ENCODE measurements at places on chromosomes 1 and 21.

GRCh38 chr1:83791821-83792437 is 207.0 kb downstream of the TTLL7 start:
- no peaks in the 10 kb centered on the region for H3K36me3 ChIP-seq
- H3K27me3 ChIP-seq, result no peaks in the 10 kb centered on the region
- H3K4me3 ChIP-seq, result no peak overlapping the region
- H3K4me1 ChIP-seq, result no peaks in the 10 kb centered on the region

DNA sequence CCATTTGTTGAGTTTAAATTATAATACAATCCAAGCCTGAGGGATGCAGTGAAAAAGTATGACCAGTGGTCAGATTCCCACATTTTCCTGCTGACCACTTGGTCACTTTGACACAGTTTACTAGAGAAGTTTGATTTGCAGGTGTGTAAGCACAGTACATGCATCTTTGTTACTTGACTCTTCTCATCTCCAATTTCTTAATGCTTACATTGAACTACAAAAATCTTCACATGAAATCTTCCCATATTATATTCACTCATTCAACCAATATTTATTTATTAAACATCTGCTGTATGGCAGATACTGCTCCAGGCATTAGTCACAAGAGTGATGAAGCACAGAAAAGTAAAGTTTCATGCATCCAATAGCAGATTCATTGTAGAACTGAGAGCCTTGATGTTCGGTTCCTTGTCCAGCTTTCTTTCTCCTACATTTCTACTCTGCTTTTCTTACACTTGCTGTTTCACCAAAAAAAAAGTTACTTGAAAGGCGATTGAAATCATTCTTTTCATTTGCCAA is 211.7 kb downstream of the NFIA start:
- H3K27ac ChIP-seq, result no peak overlapping the region
- no peak overlapping the region for H3K4me3 ChIP-seq
- H3K36me3 ChIP-seq, result no peaks in the 10 kb centered on the region
- H3K4me1 ChIP-seq, result peaks cover 4% of the 10 kb centered on the region
- DNase-seq, result no peak

- no peaks in the 10 kb centered on the region for H3K36me3 ChIP-seq
- no peak overlapping the region for H3K27ac ChIP-seq
These were observed 133.4 kb upstream of the RGS18 start for GRCh38 chr1:192024881-192025280.

DNA sequence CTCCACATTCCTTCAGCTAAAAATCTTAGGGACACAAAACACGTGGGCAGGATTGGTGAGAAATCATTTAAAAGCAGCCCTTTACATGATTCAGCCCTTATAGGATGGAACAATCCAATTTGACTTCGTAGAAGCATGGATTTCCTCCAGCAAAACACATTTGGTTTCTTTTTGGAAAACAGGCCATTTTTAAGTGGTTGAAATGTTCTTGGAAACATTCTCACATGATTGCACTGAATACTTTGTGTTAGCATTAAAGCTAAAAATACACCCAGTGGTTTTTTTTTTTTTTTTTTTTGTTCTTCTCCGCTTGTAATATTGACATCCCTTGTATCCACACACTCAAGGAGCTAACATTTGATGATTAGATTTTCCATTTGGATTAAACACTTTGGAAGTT is 42.1 kb upstream of the ABCG1 start:
- no peaks in the 10 kb centered on the region for H3K27me3 ChIP-seq
- no peaks in the 10 kb centered on the region for H3K4me1 ChIP-seq
- no peak overlapping the region for H3K27ac ChIP-seq
- H3K36me3 ChIP-seq, result no peaks in the 10 kb centered on the region
- no peak for DNase-seq

- H3K36me3 ChIP-seq, result peaks cover 5% of the 10 kb centered on the region
- H3K27ac ChIP-seq, result peak overlapping the region; percentile 97
- no peak for DNase-seq
- no peaks in the 10 kb centered on the region for H3K27me3 ChIP-seq
These were observed 976 bp downstream of the SSBP3 start for GRCh38 chr1:54404939-54405897.

GRCh38 chr1:177780096-177780700 is 189.7 kb downstream of the SEC16B start:
- H3K27ac ChIP-seq, result no peak overlapping the region
- H3K4me1 ChIP-seq, result no peaks in the 10 kb centered on the region
- H3K4me3 ChIP-seq, result no peak overlapping the region
- H3K36me3 ChIP-seq, result no peaks in the 10 kb centered on the region

GRCh38 chr1:203692565-203693470 is 66.2 kb downstream of the ATP2B4 start:
- no peaks in the 10 kb centered on the region for H3K27me3 ChIP-seq
- H3K4me1 ChIP-seq, result peaks cover 25% of the 10 kb centered on the region

Data from esophagus squamous epithelium (tissue), 5 donors.